Stimulated activated CD8-positive, alpha-beta memory T cell treated with anti-CD3 and anti-CD28 coated beads, Interleukin-12 subunit alpha, Interleukin-12 subunit beta, amount 100 ng/mL, for 4 hours (primary cell): ENCODE measurements at places on chromosomes 11 and 22.

DNA sequence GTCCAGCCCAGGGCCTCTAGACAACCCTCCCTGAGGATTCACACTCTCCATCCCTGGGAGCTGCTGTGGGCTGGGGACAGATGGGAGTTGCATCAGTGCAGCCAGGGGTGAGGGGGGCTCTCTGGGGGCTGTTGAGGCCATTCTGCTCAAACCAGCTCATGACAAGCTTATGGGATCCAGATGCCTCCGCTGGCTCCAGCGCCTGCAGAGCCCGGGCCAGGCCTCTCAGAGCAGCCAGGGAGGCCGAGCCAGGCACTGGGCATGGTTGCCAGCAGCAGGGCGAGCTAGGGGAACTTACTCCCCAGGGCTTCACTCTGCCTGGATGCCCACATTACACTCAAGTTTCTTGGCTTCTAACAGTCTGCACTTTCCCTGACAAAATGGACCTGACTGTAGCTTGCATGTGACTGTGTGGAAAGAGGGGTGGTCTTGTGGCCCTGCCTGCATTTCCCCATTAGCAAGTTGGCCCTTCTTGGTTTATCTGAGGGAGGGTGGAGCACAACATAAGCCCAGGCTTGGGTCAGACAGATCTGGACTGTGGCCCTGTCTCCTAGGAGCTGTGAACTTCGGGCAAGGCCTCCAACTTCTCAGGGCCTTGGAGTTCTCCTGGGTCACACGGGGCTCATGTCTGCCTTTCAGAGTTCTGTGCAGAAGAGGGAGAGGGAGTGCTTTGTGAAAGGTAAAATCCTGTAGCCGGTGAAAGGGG lies 34.5 kb upstream of the CYB5R3 start:
- DNase-seq: no peak

GRCh38 chr11:15468466-15468865 lies 353.7 kb downstream of the INSC start:
- no peak for DNase-seq

DNA sequence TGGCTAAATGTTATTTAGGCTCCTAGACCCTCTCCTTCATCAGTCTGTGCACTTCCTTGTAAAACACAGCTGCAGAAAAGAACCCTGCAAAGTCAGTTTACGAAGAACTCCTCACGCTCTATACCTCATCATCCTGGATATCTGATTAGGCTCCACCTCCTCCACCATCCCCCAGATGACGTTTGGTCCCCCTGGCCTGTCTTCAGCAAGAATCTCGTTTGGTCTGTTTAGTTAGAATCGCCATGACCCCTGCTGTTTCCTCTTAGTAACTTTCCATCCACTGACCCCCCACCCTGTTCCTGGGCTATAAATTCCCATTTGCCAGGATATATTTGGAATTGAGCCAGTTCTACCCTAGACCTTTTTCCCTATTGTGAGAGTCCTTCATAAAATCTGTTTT lies 214.1 kb downstream of the OPCML start:
- no peak for DNase-seq

DNA sequence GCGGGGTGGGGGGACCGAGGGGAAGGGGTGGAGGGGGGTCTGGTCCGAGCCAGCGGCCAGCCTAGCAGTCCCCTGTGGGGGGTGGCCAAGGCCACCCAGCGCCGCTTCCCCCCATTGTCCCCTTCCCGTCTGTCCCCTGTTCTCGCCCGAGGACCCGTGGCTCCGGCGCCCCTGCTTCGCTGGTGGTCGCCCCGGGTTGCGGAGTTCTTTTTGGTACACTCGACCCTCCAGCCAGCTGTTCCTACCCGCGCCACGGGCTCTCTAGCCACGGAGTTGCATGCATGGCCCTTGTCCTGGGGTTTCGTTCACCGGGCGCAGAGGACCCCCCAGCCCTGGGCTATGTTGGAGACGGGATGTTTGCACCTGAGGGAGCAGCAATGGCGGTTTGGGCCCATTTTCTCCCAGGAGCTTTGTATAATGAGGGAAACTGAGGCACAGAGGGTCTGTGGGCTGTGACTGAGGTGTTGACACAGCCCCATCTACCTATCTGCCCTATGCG lies 489 bp downstream of the RNF214 start:
- DNase-seq: no peak

DNA sequence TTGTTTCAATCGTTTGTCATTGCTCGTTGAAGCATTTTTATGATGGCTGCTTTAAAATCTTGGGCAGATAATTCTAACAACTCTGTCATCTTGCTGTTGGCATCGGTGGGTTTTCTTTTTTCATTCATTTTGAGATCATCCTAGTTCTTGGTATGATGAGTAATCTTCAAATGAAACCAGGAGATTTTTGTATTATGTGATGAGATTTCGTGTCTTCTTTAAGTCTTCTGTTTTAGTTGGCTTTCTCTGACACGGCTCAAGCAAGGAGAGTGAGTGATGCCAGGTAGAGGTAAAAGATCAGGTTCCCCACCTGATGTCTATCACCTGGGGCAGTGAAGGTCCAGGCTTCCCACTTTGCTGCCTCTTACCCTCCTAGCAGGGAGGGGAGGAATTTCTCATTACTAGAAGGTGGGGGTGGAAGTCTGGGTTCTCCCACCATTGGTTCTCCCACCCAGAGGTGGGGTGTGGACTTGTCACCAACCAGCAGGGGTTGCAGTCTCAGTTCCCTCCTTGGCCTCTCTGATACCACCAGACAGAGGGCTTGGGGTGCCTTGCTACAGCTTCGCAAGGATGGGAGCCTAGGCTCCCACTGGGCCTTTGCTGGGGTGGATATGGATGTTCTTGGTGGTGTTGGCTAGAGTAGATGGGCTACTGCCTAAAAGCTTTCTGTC lies 12.9 kb downstream of the CDC45 start:
- DNase-seq: no peak

- DNase-seq: no peak
Measured at GRCh38 chr11:65744026-65744698, 23.6 kb upstream of the RNASEH2C start.

DNA sequence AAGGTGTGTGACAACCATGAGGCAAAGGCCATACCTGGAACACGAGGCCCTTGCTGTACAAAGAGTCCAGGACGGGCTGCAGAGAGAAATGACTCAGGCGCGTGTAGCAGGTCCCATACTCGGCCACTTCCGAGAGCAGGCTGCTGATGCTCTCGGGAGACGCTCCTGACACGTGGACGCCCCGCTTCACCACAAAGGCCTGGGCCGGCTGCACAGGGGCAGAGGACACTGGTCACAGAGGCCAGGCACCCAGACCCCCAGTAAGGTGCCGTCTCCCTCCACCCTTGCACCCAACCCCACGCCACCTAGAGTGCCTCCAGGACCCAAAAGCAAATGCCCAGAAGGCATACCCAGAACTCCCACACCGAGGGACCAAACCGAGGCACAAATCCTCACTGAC lies 15.5 kb downstream of the TUBGCP6 start:
- DNase-seq: no peak

GRCh38 chr11:101363706-101364275 lies 220.0 kb downstream of the TRPC6 start:
- no peak for DNase-seq
